ENCODE measurements at places on chromosomes 2 and 18. TPM values are rescaled to one million over a fixed set of nuclear protein-coding genes. Genes with fewer than 3 reads are reported as not detected.

DNA sequence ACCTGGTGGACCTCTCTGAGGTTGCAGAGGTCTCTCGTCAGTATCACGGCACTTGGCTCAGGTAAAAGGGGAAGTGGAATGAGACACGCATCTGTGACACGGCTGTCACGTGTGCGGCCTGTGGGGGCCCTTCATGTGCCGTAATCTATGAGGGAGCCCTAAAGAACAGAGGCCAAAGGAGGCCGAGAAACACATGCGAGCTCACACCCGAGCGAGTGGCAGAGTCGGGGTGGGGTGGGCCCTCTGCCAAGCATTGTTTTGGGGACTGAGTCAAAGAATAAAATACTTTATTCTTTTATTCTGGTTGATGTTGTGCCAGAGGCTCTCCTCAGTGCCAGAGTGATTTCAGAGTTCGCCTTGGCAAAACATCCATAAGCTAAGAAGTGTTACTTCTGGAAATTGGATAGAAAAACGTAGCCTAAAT lies 43.3 kb downstream of the PLB1 start:
- DNase-seq: no peak

GRCh38 chr18:51193621-51194287 lies 3.7 kb downstream of the MEX3C start:
- no peak for DNase-seq

DNA sequence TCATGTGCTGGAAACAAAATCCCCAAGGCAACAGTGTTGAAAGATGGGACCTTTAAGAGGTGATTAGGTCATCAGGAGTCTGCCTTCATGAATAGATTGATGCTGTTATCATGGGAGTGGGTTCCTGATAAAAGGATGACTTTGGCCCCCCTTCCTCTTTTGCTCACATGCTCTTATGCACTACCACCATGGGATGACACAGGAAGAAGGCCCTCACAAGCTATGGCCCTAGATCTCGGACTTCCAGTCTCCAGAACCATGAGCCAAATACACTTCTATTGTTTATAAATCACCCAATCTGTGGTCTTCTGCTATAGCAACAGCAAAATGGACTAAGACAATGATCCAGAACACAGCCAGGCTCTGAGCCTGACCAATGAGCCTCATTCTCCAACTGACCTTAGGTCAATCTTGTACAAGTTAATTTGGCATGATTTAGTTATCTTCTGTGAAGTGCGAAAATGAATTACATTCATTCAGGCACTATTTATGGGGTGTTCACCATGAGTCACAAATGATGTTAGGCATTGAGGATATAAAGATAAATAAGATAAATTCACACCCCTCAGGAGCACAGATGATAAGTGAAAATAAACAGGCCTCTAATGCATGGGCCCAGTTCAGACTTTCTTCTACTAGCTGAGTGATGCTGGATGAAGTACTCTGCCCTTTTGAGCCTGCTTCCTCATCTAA lies 37.7 kb upstream of the NT5C1B start:
- DNase-seq: no peak

Gene CFAP210
- not detected for total RNA-seq

Gene CWC22
- total RNA-seq: 24.6 TPM

Gene CGREF1
- total RNA-seq: 0.68 TPM

Gene LRPPRC
- total RNA-seq: 65.7 TPM

DNA sequence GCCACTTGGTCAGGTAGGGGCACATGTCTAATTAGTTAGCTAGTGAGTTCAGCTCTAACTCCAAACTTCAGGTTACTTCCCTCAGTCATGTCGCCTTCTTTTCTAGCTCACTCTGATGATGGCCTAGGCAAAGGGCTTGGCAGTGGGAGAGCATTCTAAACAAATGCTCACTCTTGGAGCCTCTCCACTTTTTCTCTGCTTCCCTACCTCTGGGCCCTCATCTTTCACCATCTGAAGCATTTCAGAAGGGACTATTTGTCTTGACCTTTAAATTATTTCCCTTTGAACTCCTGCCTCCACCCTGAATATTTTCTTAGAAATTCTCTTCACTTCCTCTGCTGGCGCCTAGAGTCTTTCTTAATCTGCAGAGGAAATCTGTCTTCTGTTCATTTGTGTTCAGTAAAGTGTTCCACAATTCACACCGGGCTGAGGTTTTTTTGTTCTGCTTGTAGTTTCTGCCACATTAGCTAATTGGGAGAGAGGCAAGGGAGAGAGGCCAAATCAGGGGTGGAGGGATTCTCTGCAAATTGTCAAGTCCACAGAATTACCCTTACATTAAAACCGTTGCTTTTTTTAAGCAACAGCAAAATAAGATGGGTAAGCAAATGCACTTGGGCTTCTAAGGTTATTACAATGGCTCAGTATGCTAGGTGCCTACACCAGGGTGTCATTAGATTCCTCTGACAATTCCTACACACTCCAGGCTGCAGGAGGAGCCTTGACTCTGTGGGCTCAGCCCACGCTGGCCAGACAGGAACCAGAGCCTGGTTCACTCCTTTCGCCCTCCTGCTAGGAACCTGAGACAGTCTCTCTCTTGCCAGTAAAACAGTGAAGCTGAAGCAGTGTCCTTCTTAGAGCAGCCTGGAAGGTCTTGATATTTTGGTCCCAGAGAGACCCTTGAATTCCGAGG lies 5.5 kb downstream of the MSGN1 start:
- DNase-seq: no peak

DNA sequence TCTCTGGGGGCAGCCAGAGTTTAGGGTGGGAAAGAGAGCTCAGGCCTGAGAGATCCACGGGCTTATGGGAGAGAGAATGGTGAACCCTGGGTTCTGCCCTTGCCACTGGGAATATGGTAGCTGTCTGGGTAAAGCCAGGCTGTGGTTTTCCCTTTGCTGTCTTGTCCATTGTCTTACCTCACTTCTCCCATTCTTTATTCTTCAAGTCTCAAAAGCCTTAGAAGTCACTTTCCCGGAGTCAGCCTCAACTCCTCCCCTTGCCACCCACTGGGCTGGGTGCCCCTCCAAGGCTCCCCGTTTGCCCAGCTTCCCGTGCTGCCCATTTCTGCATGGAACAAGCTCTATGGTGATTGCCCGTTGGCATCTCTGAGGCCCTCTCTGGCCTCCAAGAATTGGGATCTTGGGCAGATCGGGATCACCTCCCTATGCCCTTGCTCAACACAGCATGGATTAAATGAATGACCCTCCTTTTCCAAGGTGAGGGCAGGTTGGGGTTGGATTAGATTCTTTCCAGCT lies 228.2 kb downstream of the HAUS1 start:
- no peak for DNase-seq

All from sigmoid colon (tissue), 7 donors.